ENCODE measurements at places on chromosomes 7 and 10. TPM values are rescaled to one million over a fixed set of nuclear protein-coding genes. Genes with fewer than 3 reads are reported as not detected.

TMEM196 gene
- not detected for total RNA-seq

AOC1 gene
- total RNA-seq = 0.02 TPM

SEMA3C gene
- 78.3 TPM for total RNA-seq

AZGP1 gene
- total RNA-seq = not detected

ADCYAP1R1 gene
- total RNA-seq = 0.03 TPM

ELN gene
- total RNA-seq = 0.15 TPM

CHAT gene
- not detected for total RNA-seq

RSBN1L gene
- 10.5 TPM for total RNA-seq

NAT16 gene
- 0.19 TPM for total RNA-seq

ABCB4 gene
- total RNA-seq = not detected

CALN1 gene
- total RNA-seq = not detected

LEP gene
- total RNA-seq = not detected

LRRC61 gene
- total RNA-seq = 0.07 TPM

THAP5 gene
- total RNA-seq = 18.7 TPM

KNDC1 gene
- 0.74 TPM for total RNA-seq

GRID1 gene
- total RNA-seq = 0.29 TPM

BUB3 gene
- 176 TPM for total RNA-seq

CYP2E1 gene
- total RNA-seq = 0.26 TPM

Data from A549 treated with AZD2906 at 1 μM for 4 hours (cell line).